Stimulated activated CD8-positive, alpha-beta memory T cell treated with anti-CD3 and anti-CD28 coated beads, Interleukin-7, amount 100 ng/mL, for 48 hours (primary cell): ENCODE measurements at places on chromosomes 2 and 18.
A peak's percentile ranks its signal among the peaks of the same experiment; 100 is the strongest.

GRCh38 chr2:178804791-178805190, 2.4 kb downstream of the TTN start:
- no peak for DNase-seq

GRCh38 chr2:3581367-3582262, 6.6 kb downstream of the RPS7 start:
- no peak for DNase-seq

GRCh38 chr2:38797250-38797676, 19.3 kb downstream of the GEMIN6 start:
- DNase-seq: no peak

DNA sequence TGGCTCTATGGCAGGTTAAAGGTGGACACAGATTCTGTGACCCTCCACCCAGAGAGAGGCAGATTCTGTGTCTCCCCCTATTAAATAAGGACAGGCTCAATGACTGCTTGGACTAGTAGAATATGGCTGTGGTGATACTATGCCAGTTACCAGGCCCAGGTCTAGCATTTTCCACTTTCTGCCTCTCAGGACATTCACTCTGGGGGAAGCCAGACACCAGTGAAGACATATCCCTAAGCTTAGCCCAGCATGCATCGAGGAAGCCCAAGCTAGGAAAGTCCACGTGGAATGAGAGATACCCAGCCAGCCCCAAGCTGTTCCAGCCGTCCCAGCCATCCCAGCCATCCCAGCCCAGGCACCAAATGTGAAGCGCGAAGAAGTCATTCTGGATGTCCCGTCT, 40.3 kb downstream of the ST6GAL2 start:
- no peak for DNase-seq

DNA sequence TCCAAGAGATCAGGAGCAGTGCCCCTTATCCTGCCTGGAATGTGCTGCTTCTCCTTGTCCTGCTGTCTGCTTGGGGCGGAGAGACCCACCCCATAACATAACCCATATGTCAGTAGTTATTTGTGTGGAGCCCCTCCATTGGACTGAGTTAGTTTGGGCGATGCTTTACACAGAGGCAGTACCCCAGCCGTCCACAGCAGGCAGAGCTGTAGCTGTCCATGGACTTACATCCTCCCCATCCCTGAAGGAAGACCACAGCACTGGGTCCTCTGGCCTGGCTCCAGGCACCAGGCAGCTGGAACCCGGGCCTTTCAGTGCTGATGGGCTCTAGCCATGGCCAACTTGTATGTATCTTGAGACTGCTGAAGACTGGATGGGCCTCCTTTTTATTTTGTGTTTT, 20.3 kb downstream of the GKN2 start:
- no peak for DNase-seq

DNA sequence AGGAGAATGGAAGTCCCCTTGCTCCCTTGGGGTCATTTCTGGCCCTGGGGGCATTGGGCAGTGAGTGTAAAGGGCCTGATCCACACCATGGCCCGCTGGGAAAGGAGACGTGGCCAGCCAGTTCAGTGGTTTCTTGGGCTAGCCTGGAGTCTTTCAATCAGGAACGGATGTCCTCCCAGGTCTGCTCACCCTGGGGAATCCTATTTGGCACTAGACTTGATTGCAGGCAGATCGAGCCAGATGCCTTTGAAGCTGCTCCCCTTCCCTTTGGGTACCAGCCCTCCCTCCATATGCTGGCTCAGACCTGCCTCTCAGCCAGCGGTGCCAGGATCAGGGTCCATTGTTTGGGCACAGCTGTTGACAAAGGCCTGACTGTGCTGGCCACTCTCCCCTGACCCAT, 11.0 kb downstream of the FBLN7 start:
- no peak for DNase-seq

DNA sequence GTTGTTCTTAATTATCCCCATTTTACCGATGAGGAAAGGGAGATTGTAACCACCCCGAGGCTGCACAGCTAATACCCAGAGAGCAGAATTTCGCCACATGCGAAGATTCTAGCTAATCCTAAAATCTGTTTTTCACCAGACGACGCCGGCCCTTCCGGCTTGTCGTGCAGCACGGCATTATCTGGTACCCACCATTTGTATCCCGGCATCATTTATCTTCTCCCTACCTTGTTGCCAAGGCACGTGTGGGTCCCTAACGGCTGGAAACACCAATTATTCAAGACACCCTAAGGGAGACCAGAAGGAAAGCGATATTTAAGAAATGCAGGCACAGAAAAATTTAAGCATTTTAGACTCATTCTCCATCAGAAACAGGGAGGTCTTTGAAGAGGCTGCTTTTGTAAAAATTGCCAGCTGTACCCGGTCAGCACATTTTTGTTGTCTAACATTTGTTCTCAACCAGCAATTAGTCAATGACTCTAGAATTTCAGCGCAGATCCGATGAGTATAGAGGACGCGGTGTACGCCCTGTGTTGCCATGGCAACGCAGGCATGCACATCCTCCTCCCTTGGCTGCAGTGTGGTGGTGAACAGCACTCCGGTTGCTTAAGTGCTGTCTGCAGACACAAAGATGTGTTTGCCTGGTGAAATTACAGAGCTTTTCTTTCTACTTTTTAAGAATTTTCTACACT, 111.6 kb downstream of the AGAP1 start:
- DNase-seq: no peak

DNA sequence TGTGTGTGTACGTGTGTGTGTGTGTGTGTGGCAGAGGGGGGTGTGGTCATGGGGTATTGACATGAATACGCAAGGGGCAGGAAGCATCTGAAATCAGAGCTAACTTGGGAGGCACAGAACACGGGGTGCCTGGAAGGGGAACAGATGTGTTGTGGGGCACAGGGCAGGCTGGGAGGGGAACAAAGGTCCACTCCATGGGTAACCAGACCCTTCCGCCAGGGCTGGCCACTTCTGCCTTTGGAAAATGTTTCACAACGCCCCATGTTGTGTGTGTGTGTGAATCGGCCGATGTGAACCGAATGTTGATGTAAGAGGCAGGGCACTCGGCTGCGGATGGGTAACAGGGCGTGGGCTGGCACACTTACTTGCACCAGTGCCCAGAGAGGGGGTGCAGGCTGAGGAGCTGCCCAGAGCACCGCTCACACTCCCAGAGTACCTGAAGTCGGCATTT, at the start of gene SLC11A1:
Gene SLC11A1, plus strand, starts transcription at position 358 of the 451 bp plus-strand sequence. CDS start 96 bp downstream, outside the sequence.
- no peak for DNase-seq

- DNase-seq: no peak
Measured at GRCh38 chr2:130307850-130308249, 34.8 kb upstream of the IMP4 start.

DNA sequence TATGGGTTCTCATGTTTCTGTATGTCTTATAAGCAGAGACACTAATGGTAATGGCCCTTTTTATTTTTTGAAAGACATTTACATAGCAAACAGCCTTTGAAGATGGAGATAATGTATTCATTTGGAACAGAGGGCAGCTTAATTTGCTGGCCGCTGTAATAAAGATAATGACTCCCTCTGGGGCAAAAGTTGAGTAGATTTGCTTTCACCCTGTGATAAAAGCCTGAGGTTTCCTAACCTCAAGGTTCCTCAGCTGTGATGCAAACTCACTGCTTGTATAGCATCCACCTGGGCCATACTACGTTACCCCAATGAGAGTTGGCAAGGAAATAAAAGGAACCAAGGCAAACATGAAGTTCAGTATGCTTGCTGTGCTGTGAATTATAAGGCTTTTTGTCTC, 54.8 kb downstream of the TEX51 start:
- DNase-seq: no peak

DNA sequence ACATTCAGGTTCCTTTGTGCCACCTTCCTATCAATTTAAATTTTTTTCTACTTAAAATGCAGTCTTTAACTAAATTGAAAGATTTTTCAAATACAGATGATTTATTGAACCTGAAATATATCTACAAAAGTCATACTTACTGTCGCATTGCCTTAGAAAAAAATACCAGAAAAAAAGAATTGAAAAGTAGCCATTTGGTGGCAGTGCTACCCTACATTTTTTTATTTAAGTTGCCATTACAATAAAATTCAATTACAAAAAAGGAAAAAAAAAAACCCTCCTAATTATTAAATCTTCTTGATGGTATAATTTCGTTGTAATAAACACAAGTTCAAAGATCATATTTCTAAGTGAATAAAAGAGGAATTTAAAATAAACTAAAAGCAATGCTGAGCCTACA, 43.4 kb downstream of the DSC3 start:
- no peak for DNase-seq

GRCh38 chr2:155662224-155662623, 670.3 kb downstream of the NR4A2 start:
- no peak for DNase-seq

DNA sequence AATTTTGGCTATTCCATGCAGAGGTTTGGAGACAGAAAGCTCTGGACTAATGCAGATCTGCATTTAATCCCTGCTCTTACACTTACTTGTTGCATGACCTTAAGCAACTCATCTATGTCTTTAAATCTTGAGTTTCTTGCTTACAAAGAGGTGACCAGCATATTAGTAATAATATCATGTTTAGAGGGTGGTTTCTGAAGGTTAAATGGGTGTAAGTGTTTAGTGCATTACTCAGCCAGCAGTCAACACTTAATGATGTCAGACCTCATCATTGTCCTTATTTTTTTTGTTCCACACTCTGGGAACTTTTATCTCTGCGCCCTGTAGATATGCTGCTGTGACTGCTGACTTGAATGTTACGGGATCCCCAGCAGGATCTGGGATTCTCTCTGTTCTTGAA, 1.7 kb downstream of the IL1RL1 start:
- no peak for DNase-seq

- no peak for DNase-seq
Measured at GRCh38 chr18:26745288-26746181, 120.0 kb downstream of the AQP4 start.

GRCh38 chr2:71877636-71878035, 270.0 kb downstream of the CYP26B1 start:
- no peak for DNase-seq

- no peak for DNase-seq
Measured at GRCh38 chr18:34840256-34840826, 130.2 kb downstream of the DTNA start.

GRCh38 chr2:148680462-148680861, 35.9 kb downstream of the EPC2 start:
- DNase-seq: no peak

GRCh38 chr18:7464245-7464966, 102.7 kb upstream of the PTPRM start:
- no peak for DNase-seq

DNA sequence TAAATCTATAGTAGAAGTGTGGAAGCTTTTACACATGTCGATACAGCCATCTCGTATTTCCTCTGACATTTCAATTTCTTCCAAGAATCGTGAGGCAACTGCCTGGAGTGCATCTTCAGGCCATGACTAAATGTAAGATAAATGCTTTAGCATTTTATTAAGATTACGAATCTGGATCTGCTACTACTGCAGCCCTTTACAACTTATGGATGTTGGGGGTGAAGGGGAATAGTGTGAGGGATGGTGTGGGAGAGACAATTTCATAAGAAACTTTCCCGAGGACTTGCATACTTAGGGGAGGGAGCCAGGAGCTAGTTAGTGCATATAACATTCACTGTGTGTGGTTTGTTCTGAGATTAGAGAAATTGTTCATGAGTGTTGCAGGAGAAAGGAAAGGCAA, 204.8 kb downstream of the SLC39A10 start:
- no peak for DNase-seq

DNA sequence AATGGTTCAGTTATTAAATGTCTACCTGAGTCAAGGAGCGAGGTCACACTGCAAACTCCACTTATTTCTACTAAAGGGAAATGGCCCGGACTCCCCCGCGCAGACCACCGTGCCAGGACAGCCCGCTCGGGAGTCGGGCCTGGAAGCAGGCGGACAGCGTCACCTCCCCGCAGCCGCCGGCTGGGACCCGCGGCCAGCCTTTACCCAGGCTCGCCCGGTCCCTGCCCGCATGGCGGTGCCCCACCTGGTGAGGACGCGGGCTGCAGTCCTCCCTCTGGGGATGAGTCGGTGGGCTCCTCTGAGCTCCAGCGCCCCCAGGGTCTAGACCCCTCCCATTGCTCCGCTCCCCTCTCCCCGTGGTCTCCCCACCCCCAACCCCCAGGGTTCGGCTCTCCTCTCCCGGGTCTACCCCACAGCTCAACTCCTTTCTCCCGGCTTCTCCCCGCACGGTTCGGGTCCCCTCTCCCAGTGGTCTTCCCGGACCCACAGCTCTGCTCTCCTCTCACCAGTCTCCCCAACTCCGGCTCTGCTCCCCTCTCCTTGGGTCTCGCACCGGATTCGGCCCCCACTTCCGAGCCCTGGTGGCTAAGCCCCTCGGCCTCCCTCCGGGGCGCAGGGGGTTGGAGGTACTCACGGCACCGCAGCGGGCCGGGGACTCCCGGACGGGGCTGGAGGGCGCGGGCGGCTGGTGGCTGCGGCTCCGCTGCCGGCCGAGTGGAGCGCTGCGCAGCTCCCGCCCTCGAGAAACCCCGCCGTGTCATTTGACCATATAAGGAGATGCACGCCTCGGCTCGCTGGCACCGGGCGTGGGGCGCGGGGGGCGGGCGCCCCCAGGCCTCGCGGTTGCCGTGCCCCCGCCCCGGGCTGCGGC, at the start of gene FHL2:
Gene FHL2, minus strand, starts transcription at position 716 of the 871 bp plus-strand sequence. CDS start 12,535 bp downstream, outside the sequence.
- peak; percentile 50 for DNase-seq

DNA sequence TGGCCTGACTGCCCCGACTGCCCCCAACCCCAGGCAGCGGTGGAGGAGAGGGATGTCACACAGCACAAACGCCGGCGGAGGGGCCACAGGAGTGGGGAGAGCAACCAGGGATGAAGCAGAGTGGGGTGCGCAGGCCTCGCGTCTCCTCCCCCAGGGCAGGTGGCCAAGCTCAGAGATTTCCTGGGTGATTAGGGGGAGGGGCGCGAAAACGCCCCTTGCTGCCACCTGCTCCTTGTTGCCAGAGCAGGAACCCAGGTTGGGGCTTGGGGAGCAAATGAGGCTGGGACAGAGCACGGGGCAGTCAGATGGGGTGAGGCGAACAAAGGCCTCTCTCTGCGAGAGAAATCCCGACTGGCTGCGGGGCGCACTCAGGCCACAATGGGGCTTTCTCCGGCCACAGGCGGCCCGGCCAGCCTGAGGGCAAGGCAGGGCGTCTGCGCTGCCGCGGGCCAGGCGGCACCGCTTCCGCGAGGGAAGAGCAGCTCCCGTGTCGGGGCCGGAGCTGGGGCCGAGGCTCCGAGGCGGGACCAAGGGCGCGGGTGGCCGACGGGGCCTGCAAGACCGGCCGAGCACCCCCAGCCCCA, 11.5 kb downstream of the TEX44 start:
- DNase-seq: peak; percentile 15

DNA sequence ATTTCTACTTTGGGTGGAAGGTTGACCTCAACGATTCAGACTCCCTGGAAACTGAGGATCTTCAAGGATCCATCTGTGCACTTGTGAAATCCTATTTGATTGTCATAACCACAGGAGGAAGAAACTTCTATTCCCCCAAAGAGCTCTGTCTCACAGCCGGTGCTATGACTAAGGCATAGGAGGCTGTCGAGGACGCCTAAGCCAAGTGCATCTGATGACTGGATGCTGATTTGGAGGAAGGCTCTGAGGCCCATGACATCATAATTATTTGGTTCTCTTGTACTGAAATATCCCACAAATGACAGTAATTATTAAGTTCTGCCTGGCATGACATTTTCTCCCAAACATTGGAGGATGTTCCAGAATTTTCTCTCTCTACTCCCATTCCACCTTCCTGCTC, 13.8 kb upstream of the KCNF1 start:
- no peak for DNase-seq

GRCh38 chr2:65716698-65717097, 284.3 kb upstream of the SPRED2 start:
- no peak for DNase-seq
